T-cell (primary cell): ENCODE measurements at places on chromosomes 13 and 19.

- DNase-seq: peak; percentile 28
Observed at GRCh38 chr13:112943309-112944125, 25.5 kb upstream of the MCF2L start.

DNA sequence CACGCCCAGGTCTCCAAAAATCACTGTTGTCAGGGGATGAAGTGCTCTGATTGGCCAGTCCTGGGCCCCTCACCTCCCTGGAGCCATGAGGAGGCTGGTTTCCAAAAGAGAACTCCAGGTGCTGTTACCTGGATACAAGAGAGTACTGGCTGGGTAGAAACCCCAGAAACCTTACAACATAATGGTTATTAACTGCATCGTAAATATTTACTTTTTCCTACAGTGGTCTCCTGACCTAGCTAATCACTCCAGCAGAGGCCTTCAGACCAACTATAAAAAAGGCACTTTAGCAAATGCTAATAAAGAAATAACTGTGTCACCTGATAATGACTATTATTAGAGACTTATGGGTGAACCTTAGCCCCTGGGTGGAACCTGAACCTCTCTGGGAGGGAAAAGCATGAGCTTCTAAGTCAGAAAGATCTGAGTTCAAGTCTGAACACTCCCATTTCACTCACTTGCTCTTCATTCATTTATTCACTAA lies 1.5 kb upstream of the IGSF23 start:
- no peak for DNase-seq

DNA sequence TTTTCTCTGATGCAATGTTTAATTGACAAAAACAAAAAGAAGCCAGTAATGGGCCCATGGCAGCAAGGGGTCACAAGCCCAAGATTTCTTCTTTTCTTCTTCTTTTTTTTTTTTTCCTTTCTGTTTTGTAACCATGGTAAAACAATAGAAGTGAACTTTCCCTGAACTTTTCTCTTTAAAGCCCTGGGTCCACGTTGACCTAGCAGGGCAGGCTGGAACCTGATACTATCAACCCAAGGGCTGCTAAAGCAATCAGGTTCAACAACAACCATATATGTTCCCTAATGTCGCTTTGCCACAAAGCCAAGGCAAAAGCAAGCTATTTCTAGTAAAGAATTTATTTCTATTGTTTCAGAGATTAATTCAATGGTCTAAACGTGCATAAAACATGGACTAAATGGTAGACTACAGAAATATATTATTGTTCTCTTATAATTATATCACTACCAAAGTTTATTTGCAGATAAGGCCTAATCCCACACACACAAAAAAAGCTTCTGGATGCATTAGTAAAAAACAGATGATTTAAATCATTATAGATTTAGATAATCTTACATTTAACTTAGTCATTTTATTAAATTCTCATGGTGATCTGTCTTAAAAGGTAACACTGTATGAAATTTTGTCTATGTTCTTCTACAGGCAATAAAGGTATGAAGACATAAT lies 153.9 kb downstream of the DACH1 start:
- DNase-seq: no peak

DNA sequence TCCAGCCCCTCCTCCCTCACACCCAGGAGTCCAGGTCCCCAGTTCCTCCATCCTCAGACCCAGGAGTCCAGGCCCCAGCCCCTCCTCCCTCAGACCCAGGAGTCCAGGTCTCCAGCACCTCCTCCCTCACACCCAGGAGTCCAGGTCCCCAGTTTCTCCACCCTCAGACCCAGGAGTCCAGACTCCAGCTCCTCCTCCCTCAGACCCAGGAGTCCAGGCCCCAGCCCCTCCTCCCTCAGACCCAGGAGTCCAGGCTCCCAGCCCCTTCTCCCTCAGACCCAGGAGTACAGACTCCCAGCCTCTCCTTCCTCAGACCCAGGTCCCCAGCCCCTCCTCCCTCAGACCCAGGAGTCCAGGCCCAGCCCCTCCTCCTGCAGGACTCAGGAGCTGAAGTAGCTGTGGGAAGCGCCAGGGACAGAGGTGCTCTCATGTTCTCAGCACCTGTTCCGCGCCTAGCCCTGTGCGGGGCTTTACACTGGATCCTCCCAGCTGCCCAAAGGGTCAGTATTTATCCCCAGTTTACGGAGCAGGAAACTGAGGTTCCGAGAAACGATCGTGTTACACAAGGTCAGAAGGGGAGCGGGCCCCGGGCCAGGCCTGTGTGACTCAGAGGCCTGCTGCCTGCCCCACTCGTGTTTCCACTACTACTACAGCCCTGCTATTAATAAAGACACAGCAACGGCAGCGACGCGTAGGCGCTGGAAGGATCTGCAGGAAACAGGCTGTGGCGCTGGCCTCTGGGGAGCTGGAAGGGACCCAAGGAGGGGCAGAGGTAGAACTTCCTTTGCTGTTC lies 1.7 kb upstream of the SBK3 start:
- no peak for DNase-seq

DNA sequence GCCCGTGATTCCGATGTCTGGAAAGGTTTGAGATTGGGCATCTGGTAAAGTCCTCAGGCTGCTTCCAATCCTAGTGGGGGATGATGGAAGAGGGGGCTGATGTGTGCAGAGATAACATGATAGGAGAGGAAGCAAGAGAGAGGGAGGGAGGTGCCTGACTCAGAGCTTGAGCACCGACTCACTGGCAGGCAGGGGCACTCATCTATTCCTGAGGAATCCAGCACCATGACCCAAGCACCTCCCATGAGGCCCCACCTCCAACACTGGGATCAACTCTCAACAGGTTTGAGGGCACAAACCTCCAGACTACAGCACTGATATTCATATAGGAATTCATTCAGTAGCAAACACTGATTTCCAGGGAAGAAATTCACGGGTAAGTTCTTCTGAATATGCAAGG lies 5.6 kb upstream of the SIGLEC9 start:
- DNase-seq: no peak

GRCh38 chr19:5959260-5960004 lies 18.5 kb downstream of the RANBP3 start:
- DNase-seq: no peak
